ENCODE measurements at places on chromosomes 6 and 20.

GRCh38 chr6:38554700-38555413, 84.9 kb downstream of the BTBD9 start:
- DNase-seq, result no peak

DNA sequence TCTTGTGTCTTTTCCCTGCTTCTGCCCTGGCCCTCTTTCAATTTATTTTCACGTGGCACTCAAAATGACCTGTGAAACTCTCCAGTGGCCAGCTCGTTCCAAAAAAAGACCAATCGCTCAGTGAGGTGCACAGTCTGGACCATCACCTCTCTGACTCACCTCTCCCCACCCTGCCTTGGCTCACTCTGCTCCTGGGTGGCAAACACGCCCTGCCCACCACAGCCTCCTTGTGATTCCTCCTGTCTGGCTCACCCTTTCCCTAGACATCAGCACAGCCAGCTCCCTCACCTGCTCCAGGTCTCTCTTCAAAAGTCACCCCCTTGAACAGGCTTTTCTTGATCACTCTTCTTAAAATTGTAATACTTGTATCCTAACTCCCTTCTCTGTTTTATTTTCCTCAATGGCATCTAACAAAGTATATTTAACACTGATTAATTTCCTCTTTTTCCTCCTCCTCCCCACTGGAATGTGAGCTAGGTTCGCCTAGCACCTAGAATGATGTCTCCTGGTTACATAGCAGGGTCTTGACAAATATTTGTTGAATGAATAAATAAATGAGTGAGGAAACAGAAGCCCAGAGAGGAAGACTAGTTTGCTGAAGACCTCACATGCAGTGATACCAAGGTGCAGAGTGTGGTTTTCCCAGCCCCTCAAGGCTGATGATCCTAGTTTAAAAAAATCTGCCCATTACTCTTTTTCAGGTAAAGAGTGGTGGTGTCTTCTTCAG, 109.0 kb downstream of the GJA10 start:
- no peak for DNase-seq

GRCh38 chr20:39661833-39662232, 699.7 kb downstream of the DHX35 start:
- DNase-seq, result no peak

- DNase-seq, result no peak
Observed at GRCh38 chr6:119874381-119874780, 524.8 kb upstream of the MAN1A1 start.

GRCh38 chr6:123808556-123808955, 4.9 kb downstream of the NKAIN2 start:
- no peak for DNase-seq

DNA sequence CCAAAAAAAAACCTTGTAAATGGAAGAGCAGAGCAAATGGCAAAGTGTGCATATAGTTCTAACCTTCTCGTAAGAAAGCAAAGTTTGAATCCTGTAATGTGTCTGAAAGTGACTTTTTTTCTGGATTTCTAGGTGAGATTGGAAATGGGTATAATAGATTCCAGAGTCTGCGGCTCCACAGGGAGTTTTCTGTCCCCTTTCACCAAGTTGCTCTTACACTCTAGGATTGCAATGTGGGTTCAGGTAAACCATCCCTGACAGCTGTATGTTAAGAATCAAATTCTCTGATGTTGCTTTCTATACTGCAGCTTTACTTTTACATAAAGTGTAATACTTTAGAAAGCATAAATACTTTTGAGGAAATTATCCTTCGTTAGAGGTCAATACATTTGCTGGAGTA, 260.1 kb downstream of the PRL start:
- DNase-seq, result no peak

GRCh38 chr6:138989098-138989983, 1.3 kb upstream of the REPS1 start:
- no peak for DNase-seq

DNA sequence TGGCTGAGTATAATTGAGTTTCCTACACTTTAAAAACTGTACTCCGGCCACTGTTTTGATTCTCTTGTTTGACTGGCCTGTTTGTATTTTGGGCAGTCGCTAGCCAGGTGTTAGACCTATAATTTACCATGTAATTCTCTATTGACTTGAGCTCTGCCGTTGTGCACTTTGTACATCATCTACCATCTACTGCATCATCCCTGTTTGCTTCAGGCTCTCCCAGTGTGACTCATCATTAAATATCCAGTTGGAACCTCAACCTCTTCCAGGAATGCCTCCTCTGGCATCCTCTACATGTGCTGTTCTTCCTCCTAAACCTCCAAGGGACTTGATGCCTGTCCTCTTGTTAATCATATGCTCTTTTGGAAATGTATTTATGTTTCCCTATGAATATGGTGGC, 72.3 kb downstream of the FARS2 start:
- no peak for DNase-seq

DNA sequence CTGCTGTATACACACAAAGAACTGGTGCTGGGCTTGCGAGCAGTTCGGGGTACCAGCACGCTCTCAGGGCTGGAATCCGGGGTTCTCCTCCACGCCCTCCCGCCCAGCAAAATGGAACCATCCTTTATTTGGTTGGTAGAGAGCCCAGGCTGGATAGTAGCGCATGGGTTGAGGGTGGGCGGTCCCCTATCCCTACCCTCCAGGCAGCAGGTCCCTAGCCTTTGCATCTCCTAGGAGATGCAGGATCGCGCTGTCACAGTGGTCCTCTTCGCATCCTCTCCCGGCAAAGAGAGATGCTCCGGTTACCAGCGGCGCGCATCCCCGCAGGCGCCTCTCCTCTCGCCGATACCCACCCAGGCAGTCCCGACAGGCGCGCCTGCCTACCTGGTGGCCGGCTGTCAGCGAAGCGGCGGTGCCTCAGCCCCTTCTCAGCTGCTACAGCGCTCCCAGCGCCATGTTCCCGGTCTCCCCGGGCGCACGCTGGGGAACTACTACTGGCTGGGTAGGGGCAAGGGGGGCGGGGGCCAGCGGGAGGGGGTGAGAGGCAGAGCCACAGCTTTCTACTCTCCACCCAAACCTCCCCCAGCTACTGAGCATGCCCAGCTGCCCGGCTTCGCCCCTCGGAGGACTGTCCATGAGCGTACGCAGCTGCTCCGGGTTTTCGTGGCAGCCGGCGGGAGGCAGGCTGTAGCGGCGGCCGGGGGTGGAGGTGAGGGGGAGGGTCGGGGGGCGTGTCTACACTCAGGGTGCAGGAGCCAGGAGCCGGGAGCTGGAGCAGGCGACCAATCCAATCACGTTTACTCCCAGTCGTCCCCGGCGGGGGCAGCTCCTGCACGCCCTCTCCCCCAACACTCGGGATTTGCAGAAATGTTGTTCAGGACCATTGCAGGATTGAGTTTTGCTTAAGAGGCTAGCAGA, at the start of gene PAK5:
PAK5 (minus strand) TSS at position 699 of the 918 bp plus-strand sequence. CDS start 194,748 bp downstream, outside the sequence.
- DNase-seq, result no peak

- no peak for DNase-seq
Observed at GRCh38 chr20:50304923-50305635, 114.4 kb downstream of the CEBPB start.

DNA sequence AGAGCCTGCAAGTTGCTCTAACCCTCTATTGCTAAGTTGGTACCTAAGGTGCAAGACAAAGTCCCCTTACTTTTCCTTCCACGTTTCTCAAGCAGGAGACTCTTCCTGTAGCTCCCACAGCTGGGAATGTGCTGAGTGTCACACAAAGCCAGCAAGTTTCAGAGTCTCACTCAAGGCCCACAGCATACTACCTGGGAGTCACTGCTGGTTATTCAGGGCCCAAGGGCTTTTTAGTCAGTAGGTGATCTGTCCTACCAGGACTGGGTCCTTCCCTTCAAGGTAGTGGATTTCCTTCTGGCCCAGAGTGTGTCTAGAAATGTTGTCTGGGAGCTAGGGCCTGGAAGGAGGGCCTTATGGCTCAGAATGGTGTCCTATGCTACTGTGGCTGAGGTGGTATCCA, 261.9 kb upstream of the CITED2 start:
- DNase-seq, result no peak

DNA sequence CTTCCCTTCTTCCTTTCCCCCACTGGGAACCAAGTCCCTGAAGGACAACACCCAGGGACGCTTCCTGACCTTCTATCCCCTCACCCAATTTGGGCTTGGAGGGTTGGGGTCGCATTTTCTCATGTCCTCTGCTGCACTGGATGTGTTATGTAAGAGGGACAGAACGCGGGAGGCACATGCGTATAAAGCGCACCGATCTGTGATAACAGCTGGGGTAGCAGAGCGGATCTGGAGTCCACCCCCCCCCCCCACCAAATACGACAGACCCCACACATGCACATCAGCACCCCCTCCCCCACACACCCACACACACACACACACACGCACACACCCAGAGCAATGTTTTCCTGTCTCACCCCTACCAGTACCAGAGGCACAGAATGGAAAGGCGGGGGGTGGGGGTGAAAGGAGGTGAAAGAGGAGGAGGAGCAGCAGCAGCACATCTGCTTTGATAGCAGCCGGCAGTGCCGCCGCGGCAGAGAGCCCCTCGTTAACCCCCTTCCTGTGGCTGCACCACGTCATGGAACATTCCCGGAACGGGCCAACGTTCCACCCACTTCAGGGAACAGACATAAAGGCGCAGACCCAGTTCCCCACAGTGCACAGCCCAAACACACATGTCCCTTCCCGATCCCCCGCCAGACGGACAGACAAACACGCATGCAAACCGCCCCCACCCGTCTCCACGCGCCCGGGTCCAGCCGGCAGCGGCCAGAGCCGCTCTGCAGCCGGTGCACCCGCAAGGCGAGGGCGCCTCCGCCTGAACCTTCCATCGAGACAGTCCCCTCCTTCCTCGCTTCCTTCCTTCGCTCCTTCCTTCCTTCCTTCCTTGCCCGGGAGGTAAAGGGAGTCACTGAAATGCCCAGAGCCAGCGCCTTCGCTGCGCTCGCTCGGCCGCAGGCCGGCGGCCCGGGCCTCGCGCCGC, 590 bp downstream of the HIVEP2 start:
- DNase-seq, result peak; percentile 96

DNA sequence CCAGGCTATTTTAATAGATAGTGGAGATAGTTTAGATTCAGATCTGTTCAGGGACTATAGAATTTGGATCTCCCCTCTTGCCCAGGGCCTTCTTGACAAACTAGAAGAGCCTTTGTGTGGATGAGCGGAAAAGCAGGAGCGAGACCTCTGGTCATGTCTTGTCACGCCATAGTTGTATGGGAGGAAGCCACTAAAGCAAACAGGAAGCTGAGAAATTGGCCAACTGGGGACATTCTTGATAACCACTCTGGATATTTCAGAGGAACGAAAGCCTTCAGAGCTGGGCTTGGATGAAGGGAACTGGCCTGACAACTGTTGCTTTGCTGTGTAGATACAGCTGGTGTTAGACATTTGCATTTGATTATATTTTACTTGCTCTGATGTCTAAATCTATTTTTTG, 54.1 kb upstream of the EXOC2 start:
- no peak for DNase-seq

- DNase-seq, result no peak
Observed at GRCh38 chr6:168681748-168682147, 240.8 kb downstream of the SMOC2 start.

- DNase-seq, result no peak
Observed at GRCh38 chr6:40176152-40176551, 241.9 kb upstream of the MOCS1 start.

- no peak for DNase-seq
Observed at GRCh38 chr20:35199740-35200139, 26.8 kb upstream of the MMP24 start.

- DNase-seq, result no peak
Observed at GRCh38 chr20:57734754-57735153, 24.9 kb upstream of the PMEPA1 start.

GRCh38 chr20:1942486-1943274, 47.5 kb downstream of the SIRPA start:
- no peak for DNase-seq

- peak; percentile 69 for DNase-seq
Observed at GRCh38 chr20:58877976-58878360, 25.5 kb downstream of the GNAS start.

DNA sequence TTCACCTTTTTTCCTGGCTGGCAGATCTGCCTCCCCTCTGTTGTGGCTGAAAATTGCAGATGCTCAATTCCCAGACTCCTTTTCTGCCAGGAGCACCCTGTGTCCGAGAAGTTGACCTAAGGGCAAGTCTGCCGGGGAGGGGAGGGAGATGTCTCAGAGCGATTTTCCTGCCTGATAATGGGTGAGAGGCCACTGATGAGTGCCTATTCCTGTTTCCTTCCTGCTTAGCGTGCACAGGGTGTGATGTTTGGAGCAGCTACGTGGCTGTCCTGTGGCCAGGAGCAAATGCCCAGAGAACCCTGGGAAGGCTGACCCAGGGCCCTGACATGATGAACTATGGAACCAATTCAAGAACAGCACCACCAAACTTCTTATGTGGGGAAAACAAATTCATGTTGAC, 22.5 kb downstream of the SOX4 start:
- no peak for DNase-seq

DNA sequence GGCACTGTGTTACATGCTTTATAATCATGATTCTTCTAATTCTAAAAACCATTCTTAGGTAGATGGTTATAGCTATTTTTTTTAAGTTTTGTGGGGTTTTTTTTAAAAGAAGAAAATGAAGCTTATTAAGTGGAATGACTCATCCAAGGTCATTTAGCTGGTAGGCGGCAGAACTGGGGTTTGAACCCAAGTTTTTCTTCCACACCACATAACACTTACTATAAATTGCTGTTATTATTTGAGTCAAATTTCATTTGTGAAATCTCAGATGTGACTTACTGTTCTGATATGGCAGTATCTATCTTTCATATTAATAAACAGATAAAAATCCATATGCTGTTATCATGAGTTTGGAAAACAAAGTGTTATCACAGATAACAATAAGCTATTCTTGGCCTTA, 10.4 kb upstream of the COL10A1 start:
- DNase-seq, result no peak

DNA sequence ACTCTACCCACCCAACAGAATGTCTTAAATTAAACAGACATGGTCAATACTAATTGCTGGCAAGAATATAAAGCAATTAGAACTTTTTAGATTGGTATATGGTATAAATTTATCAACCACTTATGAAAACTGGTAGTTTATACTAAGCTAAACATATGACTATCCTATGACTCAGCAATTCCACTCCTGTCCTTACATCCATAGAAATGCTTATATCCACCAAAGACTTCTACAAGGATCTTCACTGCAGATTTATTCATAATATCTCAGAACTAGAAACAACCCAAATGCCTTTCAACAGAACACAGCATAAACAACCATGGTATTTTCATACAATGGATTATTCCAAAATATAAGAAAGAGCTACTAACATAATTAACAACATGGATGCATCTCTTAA, 4.6 kb downstream of the ZNF184 start:
- no peak for DNase-seq

DNA sequence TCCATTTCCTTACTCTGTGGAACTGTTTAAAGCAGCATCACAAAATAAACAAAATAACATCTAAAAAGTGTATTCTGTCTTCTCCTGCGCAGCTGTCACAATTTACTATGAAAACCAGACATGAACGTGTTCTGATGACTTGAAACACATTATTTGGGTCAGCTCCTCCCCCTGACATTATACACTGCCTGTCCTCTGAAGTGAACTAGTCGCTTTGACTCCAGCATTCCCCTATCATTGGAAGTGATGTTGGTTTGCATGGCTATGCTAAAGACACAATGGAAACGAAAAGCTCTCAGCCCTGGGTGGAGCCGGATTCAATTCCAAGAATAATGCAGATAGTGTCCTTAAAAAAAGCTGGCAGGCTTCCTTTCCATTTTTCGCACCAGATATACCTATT, 125.9 kb downstream of the FYN start:
- DNase-seq, result no peak

All from activated naive CD4-positive, alpha-beta T cell treated with anti-CD3 and anti-CD28 coated beads for 36 hours (primary cell).